ENCODE measurements at places on chromosomes 1 and 21.

DNA sequence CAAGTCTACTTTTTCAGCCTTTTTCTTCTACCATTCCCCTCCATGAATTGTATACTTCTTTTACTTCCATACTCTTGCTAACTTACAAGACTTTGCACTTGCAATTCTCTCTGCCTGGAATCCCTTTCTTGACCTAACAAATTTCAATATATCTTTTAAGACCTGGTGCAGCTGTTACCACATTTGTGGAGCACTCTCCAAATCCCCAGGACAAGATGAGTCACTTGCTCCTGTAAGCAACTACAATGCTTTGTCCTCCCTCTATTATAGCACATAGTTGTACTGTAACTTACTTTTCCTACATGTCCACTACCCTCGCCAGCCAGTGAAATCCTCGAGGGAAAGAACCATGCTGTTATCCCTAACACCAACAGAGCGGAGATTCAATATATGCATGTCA lies 43.1 kb downstream of the WARS2 start:
- DNase-seq, result no peak

DNA sequence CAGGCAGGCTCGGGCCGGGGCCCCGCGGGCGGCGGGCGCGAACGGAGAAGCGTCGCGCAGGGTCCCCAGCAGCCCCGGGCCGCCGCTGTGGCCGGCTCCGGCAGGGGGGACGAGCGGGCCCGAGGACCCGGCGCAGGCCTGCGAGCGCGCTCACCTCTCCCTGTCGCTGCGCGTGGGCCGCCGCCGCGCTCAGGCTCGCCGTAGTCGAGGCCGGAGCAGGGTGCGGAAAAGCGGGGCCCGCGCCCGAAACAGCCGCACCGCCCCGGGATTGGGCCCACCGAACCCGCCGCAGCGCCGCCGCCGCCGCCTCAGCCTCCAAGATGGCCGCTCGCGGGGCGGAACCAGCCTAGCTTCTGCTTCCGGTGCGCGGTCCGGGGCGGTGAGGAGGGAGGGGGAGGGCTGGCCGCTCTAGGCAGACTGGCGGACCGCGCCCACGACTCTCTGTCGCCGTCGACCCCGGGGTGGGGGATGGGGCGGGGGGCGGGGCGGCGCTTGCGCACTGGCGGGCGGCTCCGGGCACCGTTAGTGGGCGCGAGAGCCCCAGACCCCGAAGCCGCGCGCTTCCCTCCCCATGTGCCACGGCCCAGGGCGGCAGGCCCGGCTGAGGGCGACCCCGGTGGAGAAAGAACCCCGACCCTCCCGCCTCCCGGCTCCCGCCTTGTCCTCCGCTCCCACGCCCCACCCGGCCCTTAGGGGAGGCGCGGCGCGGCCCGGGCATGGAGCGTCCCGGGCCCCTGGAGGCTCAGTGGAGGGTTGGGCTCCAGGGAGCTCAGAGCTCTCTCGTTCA lies at the start of gene UBE2J2:
Gene UBE2J2 (minus strand): TSS at position 343 of the 787 bp plus-strand sequence. CDS start 5,862 bp downstream, outside the sequence.
- peak; percentile 89 for DNase-seq

DNA sequence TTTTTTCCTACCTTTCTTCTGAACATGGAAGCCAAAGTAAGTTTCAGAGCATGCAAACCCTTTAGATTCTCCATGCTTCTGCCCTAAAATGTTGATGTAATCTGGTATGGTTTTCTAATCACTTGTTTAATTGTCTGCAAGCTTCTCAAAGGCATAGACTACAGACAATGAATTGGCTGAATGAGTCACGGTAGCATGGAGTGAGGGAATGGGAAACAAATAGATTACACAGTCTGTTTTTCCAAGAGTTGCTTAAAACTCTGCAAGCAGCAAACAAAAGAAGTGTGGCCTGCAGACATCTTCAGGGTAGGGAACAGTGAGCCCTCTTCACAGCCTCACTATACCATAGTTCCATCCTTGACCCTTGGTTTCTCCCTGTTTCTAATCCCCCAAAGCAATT lies 326.0 kb downstream of the BARHL2 start:
- no peak for DNase-seq

- DNase-seq, result no peak
Measured at GRCh38 chr1:38129971-38130370, 83.4 kb upstream of the POU3F1 start.

- no peak for DNase-seq
Measured at GRCh38 chr21:24785033-24785432, 822.2 kb downstream of the MRPL39 start.

- no peak for DNase-seq
Measured at GRCh38 chr1:20325407-20325843, 34.8 kb downstream of the VWA5B1 start.

- no peak for DNase-seq
Measured at GRCh38 chr1:208058267-208058666, 147.3 kb upstream of the CD34 start.

DNA sequence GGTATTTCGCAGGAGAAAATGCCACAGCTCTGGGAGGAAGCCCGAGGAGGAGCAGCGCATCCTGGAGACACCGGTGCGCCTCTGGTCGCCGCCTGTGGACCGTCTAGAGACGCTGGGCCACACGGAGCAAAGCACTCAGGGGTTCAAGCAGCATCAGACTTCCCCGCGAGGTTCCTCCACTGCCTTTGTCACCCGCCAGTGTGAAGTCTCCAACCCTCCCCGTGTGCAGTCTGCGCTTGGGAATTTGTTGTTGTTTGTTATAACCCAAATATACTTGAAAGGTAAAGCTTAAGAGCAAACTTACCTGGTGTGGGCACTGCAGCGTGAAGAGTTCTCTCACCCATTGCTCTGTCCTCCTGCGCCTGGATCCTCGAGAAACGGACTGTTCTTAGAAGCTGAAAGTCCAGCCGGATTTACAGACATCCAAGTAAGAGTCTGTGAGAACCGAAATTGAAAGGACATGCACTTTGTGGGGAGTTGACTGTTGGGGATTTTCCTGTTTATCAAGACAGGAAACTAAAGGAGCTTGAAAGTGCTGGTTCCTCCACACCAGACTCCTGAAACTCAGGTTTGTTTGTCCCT lies at the start of gene GBP4:
Gene GBP4 (minus strand): TSS at position 452 of the 582 bp plus-strand sequence. CDS start 108 bp downstream, at position 344.
- peak; percentile 28 for DNase-seq
